Panc1 (cell line): ENCODE measurements at places on chromosomes 3 and 15. TPM values are rescaled to one million over a fixed set of nuclear protein-coding genes. Genes with fewer than 3 reads are reported as not detected.

GRCh38 chr15:70547846-70548487 is 215.4 kb downstream of the UACA start:
- no peak for DNase-seq
- H3K4me1 ChIP-seq = no peaks in the 10 kb centered on the region
- no peaks in the 10 kb centered on the region for H3K27me3 ChIP-seq
- no peak overlapping the region for H3K4me3 ChIP-seq
- H3K36me3 ChIP-seq = no peaks in the 10 kb centered on the region
- no peak overlapping the region for H3K27ac ChIP-seq

DNA sequence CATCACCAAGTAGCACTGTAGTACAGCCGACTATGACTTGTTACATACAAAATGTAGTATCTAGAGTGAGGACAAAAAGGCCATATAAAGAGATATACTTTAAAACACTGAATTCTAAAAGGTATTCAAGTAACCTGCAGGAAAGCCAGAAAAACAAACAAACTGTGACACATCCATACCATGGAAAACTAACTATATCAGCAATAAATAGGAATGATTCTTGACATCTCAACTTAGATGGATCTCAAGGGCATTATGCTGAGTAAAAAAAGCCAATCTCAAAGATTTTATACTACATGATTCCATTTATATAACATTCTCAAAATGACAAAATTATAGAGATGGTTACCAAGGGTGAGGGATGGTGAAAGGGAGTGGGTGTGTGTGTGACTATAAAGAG is 143.0 kb downstream of the PEAK1 start:
- no peak overlapping the region for H3K27ac ChIP-seq
- no peaks in the 10 kb centered on the region for H3K36me3 ChIP-seq
- H3K4me1 ChIP-seq = no peaks in the 10 kb centered on the region
- no peaks in the 10 kb centered on the region for H3K27me3 ChIP-seq
- DNase-seq = no peak

DNA sequence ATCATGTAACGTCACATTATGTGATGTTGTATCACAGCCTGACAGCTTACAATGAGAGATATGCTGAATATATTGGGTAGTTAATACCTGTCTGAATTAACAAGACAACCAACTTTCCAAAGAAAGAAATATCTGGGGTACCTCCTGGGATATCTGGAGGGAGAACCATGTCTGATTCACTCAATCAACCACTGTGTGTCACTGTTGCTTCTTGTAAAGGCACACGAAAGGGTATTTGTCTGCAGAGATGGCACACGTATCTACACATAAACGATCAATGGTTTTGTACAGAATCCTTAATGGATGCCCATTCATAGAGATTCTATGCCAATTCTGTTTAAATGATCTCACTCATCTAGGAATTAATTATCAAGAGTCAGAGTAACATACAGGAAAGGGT is 252.1 kb upstream of the TMCO5A start:
- no peak overlapping the region for H3K27ac ChIP-seq
- DNase-seq = no peak
- H3K4me3 ChIP-seq = no peak overlapping the region
- H3K27me3 ChIP-seq = no peaks in the 10 kb centered on the region

ITGB5 gene
- total RNA-seq = 446 TPM

GRCh38 chr15:51190424-51191068 is 95.8 kb upstream of the TNFAIP8L3 start:
- no peak overlapping the region for H3K27ac ChIP-seq
- no peaks in the 10 kb centered on the region for H3K27me3 ChIP-seq
- no peaks in the 10 kb centered on the region for H3K36me3 ChIP-seq
- no peaks in the 10 kb centered on the region for H3K4me1 ChIP-seq

DNA sequence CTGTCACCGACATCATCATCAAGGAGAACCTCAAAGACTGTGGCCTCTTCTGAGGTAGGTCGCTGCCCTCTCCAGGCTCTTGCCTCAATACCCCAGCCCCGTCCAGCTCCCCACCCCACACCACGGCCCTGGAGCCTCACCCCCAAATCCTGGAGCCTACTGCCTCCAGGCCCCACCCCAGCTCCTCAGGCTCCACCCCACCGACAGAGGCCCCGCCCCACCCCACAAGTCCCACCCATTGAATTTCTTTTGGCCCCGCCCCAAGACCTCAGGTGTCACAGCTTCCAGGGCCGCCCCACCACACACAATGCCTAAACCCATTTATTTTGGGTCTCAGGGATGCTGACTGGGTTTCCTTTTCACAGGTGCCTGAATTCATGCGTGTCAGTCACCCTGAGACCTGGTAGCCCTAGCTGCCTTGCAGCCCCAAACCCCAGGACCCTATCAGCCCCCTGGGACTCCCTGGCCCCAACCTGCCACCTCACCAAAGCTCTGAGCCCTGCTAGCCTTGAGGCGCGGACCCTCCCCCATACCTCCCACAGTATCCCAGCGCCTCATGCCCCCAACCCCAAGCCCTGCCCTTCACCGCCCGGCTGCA is 3.6 kb downstream of the GNAT1 start:
- H3K4me3 ChIP-seq = no peak overlapping the region
- no peaks in the 10 kb centered on the region for H3K36me3 ChIP-seq
- H3K4me1 ChIP-seq = peaks cover 9% of the 10 kb centered on the region
- DNase-seq = no peak
- H3K27ac ChIP-seq = no peak overlapping the region

DPPA2 gene
- not detected for total RNA-seq

CCR8 gene
- not detected for total RNA-seq

- H3K27me3 ChIP-seq = no peaks in the 10 kb centered on the region
- no peak for DNase-seq
- H3K36me3 ChIP-seq = no peaks in the 10 kb centered on the region
- H3K4me1 ChIP-seq = peaks cover 45% of the 10 kb centered on the region
- peak overlapping the region; percentile 99 for H3K27ac ChIP-seq
Measured at GRCh38 chr3:27533261-27533607, 49.0 kb upstream of the SLC4A7 start.

DNA sequence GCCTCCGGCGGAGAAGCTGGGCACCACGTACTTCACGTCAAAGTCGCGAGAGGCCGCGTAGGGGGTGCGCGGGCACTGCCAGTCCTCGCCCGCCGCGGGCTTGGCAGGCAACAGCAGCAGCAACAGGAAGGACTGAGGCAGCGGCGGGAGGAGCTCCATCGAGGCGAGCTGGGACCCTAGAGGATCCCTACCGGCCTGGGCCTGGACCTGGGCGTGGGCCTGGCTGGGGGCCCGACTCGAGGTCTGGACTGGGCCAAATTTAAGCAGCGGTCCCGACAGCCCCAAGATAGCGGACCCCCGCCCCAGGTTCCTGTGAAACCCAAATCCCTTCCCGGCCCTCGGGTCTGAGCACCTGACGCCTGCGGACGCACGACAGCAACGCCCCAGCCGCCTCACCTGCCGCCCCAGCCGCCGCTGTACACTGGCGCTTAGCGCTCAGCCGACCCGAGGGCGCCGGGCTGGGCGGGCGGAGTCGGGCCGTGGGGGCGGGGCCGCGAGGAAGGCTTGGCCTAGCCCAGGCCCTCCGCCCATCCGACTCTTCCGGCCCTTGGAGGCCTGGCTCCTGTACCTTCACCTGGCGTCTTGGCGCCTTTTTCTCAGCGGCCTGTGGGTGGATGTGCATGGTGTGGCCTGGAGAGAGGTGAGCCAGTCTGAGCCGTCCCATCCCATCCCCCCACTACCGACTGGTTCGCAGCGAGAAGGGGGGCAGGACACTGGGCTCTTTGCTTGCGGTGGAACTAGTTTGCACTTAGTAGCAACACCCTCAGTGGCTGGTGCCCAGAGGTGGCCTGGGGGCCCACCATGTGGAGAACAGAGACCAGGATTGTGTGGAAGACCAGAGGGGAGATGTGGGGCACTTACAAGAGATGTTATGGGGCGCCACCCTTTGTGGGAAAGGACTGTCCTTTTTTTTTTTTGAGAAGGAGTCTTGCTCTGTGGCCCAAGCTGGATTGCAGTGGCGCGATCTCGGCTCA is at the start of gene MST1R:
TSS of gene MST1R (minus strand) at position 423 of the 974 bp plus-strand sequence. CDS start at position 159, 264 bp downstream.
- peaks cover 33% of the 10 kb centered on the region for H3K4me1 ChIP-seq
- H3K4me3 ChIP-seq = peak within 1 kb of the TSS; percentile 46
- H3K27ac ChIP-seq = peak within 1 kb of the TSS; percentile 87
- H3K36me3 ChIP-seq = peaks cover 2% of the 10 kb centered on the region; the same call in 1 of the 2 replicates
- no peak for DNase-seq
- H3K27me3 ChIP-seq = no peaks in the 10 kb centered on the region

CLRN1 gene
- total RNA-seq = not detected

DNA sequence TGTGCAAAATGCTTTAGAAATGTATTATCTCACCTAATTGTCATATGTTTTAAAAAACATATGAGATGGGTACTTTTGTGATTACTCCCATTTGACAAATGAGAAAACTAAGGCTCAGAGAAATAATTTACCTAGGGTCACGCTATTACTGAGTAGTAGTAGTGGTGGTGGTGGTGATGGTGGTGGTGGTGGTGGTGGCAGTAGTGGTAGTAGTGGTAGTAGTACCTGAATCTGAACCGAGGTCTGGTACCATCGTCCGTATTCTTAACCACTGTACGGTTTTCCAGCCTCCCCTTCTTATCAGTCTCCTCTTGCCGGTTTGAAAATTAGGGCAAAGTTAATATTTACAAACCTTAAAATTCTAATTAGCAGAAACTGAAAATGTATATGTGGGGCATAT is 102.4 kb downstream of the KLHL25 start:
- DNase-seq = no peak
- H3K4me3 ChIP-seq = no peak overlapping the region
- H3K27ac ChIP-seq = no peak overlapping the region
- peaks cover 9% of the 10 kb centered on the region for H3K36me3 ChIP-seq
- no peaks in the 10 kb centered on the region for H3K27me3 ChIP-seq
- no peaks in the 10 kb centered on the region for H3K4me1 ChIP-seq

DNA sequence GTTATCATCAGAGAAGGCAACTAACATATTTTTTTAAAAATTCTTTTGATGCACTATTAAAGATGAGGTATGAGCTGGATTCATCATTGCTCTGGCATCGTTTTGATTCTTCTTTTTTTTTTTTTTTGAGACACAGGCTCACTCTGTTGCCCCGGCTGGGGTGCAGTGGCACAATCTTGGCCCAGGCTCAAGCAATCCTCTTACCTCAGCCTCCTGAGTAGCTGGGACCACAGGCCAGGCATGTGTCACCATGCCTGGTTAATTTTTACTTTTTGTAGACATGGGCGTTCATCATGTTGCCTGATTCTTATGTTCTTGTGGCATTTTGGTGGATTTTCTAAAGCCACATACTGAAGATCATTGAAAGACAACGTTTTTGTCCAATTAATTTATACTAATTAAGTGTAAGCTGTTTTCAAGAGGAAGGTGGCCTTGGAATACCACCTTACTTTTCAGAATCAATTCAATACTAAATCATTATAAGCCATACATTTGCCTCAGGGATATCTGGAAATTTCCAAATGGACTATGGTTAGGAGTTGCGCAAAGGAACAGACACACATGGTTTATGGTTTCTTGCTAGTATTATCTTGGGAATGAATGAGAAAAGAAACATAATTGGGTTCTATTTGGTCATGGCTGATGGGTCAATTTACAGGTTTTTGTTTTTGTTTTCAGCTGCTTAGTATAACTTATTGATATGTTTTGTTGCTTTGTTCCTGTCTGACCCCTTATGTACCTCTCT is 22.8 kb downstream of the SLC28A2 start:
- H3K4me3 ChIP-seq = no peak overlapping the region
- no peak for DNase-seq
- H3K4me1 ChIP-seq = peaks cover 10% of the 10 kb centered on the region
- no peaks in the 10 kb centered on the region; the same call in 1 of the 2 replicates for H3K36me3 ChIP-seq
- H3K27ac ChIP-seq = no peak overlapping the region
- no peaks in the 10 kb centered on the region for H3K27me3 ChIP-seq

DNA sequence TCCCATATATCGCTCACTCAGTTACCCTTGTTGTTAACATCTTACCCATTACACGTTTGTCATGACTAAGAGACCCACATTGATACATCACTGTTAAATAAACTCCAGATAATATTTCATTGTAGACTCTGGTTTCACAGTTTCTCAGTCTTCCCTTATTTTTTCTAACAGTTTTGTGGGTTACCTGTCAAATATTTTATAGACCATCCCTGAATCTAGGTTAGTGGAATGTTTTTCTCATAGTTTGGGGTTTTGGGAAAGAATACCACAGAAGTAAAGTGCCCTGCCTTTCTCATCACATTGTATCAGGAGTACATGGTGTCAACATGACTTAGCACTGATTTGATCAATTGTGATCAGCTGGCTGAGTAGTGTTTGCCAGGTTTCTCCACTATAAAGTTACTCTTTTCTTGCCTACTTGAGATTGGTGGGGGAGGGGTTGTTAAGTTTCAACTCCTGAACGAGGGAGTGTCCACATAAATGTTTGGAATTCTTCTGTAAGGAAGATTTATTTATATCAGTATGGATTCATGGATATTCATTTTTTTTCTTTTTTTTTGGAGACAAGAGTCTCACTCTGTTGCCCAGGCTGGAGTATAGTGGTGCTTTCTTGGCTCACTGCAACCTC is 25.9 kb downstream of the RNF111 start:
- no peaks in the 10 kb centered on the region for H3K4me1 ChIP-seq
- no peak for DNase-seq
- H3K4me3 ChIP-seq = no peak overlapping the region
- no peak overlapping the region for H3K27ac ChIP-seq
- no peaks in the 10 kb centered on the region for H3K36me3 ChIP-seq

DNA sequence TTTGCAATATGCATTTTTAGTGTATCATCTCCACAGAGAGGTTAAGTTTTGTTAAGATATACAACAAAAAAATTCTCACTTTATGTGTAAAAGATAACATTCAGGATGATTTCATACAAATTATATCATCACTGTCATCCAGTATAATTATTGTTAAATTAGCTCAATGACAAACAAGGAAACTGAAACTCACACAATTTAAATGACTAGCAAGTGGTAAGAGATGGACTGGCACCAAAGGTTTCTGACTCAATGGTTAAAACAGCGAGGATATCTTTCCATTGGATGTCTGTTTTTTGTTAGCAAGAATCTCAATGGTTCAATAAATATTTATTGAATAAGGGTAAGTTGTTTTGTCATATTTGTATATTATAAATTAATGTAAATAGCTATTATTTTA is 22.6 kb downstream of the CIP2A start:
- peaks cover 38% of the 10 kb centered on the region; the same call in 1 of the 2 replicates for H3K36me3 ChIP-seq
- no peaks in the 10 kb centered on the region for H3K27me3 ChIP-seq
- no peak overlapping the region for H3K4me3 ChIP-seq

DNA sequence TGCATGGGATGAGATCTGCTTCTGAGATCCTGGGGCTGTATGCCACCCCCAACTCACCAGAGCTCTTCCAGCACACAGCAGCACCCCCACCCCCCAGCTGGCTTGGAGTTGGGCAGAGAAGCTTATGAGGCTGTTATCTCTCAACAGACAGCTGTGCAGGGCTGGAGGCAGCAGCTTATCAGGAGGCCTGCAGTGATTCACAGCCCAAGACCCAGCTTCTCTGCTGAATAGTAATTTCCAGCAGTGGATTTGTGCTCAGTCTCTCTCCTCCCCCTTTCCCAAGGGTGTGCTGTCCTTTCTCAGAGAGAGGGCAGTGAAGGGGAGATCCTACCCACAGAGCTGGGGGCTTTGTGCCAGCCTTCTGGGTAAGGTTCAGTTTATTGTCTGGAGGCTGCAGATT is 2.1 kb downstream of the RPP25 start:
- H3K4me3 ChIP-seq = peak overlapping the region; percentile 96
- no peaks in the 10 kb centered on the region for H3K27me3 ChIP-seq
- peak overlapping the region; percentile 96 for H3K27ac ChIP-seq

GRCh38 chr3:6182476-6182875 is 678.4 kb upstream of the GRM7 start:
- no peaks in the 10 kb centered on the region for H3K4me1 ChIP-seq
- H3K27ac ChIP-seq = no peak overlapping the region
- no peak overlapping the region for H3K4me3 ChIP-seq
- no peak for DNase-seq
- no peaks in the 10 kb centered on the region for H3K36me3 ChIP-seq

ECE2 gene
- not detected for total RNA-seq

PROK2 gene
- total RNA-seq = not detected
